ENCODE measurements at places on chromosomes 7 and 10.

GRCh38 chr7:31335161-31335856, 5.2 kb downstream of the NEUROD6 start:
- no peak for DNase-seq

GRCh38 chr7:142805350-142806021, 34.7 kb downstream of the PRSS2 start:
- DNase-seq: no peak

DNA sequence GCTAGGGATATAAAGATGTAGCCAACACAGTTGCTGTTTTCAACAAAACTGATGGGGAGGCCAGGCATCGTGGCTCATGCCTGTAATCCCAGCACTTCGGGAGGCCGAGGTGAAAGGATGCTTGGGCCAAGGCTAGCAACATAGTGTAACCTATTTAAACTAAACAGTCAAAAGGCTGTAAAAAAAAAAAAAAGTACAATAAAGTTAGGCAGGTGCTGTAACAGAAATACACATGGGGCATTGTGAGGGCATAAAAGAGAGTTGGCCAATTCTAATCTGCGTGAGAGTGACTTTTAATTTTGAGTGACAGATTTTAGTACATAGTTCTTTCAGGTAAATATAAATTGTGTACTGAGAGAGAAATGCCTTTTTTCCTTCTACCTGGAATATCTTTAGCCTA, 6.2 kb downstream of the XRCC2 start:
- DNase-seq: no peak

- no peak for DNase-seq
Measured at GRCh38 chr10:14815681-14816080, 22.2 kb downstream of the CDNF start.

GRCh38 chr10:76270464-76270863, 839.0 kb downstream of the LRMDA start:
- no peak for DNase-seq

DNA sequence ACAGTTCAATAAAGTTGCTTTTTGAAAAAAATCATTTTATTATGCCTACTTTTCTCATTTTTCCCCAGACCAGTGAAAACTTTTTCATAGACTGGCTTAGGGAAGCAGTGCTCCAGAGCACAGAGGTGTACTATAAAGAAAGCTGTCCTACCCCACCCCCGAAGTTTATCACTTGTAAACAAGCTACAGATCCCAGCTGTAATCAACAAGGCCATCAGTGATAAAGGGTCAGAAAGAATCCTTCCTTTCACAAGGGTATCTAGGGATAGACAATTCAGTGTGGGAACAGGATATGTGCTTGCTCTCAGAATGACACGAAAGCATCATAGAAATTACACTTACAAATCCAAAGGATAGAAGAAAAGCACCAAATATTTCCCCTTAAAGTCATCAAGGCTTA, 4.5 kb downstream of the PRDX3 start:
- no peak for DNase-seq

DNA sequence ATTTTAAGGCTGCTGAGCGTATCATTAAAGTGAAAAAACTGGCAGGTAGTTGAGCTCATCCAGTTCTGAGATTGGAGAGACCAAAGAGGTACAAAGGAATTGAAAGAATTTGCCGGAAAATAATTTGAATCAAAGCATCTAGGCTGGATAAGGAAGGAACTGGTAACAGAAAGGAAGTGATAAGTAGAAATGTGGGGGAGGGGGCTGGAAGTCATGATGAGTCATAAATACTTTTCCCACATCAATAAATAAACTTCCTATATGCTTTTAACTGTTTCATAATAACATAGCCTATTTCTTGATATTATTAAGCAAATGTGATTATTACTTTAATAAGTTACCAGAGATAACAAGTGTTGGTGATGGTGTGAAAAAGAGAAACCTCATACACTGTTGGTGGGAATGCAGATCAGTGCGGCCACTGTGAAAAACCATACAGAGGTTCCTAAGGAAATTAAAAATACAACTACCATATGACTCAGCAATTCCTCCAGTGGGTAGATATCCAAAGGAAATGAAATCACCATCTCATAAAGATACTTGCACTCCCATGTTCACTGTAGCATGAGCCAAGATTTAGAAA, 27.0 kb downstream of the ZNF438 start:
- DNase-seq: peak; percentile 70

DNA sequence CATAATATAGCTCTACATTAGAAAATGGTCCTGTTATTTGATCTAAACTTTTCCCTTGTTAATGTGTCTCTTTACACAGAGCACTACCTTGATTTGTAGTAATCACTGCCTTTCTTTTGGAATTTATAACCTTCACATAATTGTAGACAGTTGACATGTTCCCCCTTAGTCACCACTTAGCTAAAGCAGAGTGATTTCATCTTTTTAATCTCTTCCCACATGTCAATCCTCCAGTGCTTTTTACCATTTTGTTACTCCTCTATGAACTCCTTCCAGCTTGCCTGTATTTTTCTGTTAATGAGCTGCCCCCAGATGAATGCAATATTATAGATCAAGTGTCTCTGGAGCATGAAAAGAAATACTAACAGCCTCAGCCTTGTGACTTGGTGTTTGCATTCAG, 2.6 kb upstream of the PPP1R3A start:
- DNase-seq: no peak

- peak; percentile 12 for DNase-seq
Measured at GRCh38 chr10:93198401-93199131, 124.9 kb downstream of the CYP26A1 start.

GRCh38 chr7:157593541-157593940, 256.7 kb downstream of the DNAJB6 start:
- DNase-seq: no peak

DNA sequence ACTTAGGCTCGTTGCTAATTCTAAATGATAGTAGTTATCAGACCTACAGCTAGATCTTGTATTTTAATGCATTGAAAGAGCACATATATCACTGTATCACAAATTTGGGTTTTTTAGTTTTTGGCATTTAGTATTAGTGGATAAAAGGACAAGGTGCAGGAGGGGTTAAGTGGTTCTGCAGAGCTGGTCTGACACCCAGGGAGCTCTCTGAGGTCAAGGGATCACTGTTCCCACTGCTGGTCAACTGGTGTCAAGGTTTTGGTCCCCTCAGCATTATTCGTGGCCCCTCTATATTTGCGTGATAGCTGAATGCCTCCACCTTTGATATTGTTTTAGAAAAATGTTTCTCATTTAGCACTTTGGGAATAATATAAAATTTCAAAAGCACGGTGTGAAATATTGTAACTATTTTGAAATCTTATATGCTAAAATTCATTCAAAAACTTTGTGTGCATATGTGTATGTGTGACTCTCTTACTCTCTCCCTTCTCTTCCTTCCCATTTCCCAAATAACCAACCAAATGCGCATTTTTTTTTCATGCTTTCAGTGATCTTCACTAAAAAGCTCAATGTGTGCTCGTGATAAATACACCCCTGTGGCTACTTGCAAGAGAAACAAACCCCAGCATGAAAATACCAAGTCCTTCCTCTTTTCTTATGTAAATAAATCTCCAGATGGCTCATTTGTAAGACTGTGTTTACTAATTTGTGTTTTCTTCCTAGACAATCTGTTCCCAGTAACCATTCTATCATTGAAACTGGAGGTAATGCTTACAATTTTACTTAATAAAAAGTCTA, 309.2 kb downstream of the FGFR2 start:
- no peak for DNase-seq

- no peak for DNase-seq
Measured at GRCh38 chr10:121337427-121337826, 260.8 kb downstream of the FGFR2 start.

- no peak for DNase-seq
Measured at GRCh38 chr7:54888067-54888733, 129.2 kb upstream of the SEC61G start.

DNA sequence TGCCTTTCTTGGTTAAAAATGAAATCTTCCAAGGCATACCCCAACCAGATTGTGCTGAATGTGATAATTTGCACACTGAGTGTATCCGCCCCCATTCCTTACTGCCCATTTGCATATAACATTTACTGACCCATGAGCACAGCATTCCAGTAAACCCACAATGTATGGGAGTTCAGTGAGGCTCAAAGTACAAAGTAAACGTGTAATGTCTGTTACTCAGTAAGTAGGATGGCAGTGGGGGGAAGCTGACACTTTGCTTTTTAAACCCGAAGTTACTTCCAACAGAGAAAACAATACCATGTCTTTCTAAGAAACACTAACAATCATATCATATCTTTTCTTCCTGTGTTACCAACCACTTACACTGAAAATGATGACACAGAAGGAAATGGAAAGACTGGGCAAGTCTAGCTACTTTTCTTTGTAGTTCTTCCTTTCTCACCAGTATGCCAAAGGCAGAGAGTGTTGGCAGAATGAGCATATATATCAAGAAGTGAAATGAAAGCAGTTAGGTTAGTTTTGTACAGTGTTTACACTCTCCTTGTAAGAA, 27.1 kb upstream of the SOSTDC1 start:
- peak; percentile 42 for DNase-seq

GRCh38 chr10:18204039-18204835, 64.0 kb downstream of the CACNB2 start:
- DNase-seq: no peak

GRCh38 chr7:130356121-130356875, 11.7 kb downstream of the CPA5 start:
- DNase-seq: peak; percentile 95

GRCh38 chr7:140209866-140210609, 33.3 kb upstream of the KDM7A start:
- DNase-seq: no peak

- no peak for DNase-seq
Measured at GRCh38 chr7:14071045-14071444, 81.6 kb upstream of the ETV1 start.

GRCh38 chr10:112124866-112125265, 58.7 kb downstream of the GPAM start:
- no peak for DNase-seq

Data from mammary epithelial cell (primary cell).